ENCODE measurements at places on chromosomes 3 and 15. TPM values are rescaled to one million over a fixed set of nuclear protein-coding genes. Genes with fewer than 3 reads are reported as not detected.

- H3K4me1 ChIP-seq, result peaks cover 100% of the 10 kb centered on the region
- DNase-seq, result peak; percentile 90
- H3K27me3 ChIP-seq, result no peaks in the 10 kb centered on the region
- H3K36me3 ChIP-seq, result peaks cover 66% of the 10 kb centered on the region
- H3K27ac ChIP-seq, result peak overlapping the region; percentile 90
Measured at GRCh38 chr3:50246517-50246954, 10.5 kb downstream of the GNAI2 start.

GRCh38 chr3:192077795-192078497, 617.0 kb downstream of the PYDC2 start:
- H3K27ac ChIP-seq, result no peak overlapping the region
- H3K4me3 ChIP-seq, result no peak overlapping the region
- H3K36me3 ChIP-seq, result no peaks in the 10 kb centered on the region

- H3K4me1 ChIP-seq, result peaks cover 2% of the 10 kb centered on the region
- no peak for DNase-seq
- no peaks in the 10 kb centered on the region for H3K27me3 ChIP-seq
- H3K4me3 ChIP-seq, result no peak overlapping the region
- H3K36me3 ChIP-seq, result no peaks in the 10 kb centered on the region
- no peak overlapping the region for H3K27ac ChIP-seq
Measured at GRCh38 chr3:31880482-31881078, 100.5 kb downstream of the OSBPL10 start.

DNA sequence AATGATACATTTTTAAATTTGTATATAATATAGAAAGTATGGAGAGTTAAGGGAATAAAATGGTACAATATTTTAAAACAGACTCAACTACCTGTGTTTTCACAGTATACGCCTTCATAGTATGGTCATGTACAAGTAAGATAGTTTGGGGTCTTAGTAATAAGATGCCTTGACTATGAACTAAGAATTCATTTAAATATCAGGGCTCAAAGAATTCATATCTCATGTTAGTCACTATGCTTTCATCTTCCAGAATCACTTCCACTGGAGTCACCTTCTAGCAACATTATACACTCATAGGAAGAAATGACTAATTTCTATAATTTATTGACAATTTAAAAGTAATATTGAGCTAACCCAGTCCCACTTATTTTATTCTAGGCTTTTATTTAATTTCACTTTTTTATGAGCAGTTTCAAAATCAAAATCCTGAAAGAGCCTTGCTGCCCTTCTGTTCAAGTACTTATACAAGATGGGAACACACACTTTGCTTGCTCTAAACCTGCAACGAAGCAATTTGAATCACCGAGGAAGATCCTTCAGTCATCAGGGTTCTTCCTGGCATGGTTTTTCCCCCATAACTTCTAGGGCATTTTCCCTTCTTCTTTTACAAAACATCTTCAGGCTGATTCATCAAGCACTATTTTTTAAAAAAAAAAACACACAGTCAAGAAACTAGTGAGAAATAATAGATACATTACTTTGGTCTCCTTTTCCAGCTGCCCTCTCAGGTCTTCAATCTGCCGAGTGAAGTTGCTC, 94.1 kb downstream of the MYH15 start:
- no peaks in the 10 kb centered on the region for H3K4me1 ChIP-seq
- H3K36me3 ChIP-seq, result no peaks in the 10 kb centered on the region
- no peak for DNase-seq
- no peak overlapping the region for H3K27ac ChIP-seq
- H3K4me3 ChIP-seq, result no peak overlapping the region

GRCh38 chr3:133303430-133303829, 96.4 kb upstream of the BFSP2 start:
- H3K36me3 ChIP-seq, result no peaks in the 10 kb centered on the region
- H3K4me1 ChIP-seq, result no peaks in the 10 kb centered on the region
- no peaks in the 10 kb centered on the region for H3K27me3 ChIP-seq
- H3K27ac ChIP-seq, result no peak overlapping the region
- no peak for DNase-seq

GRCh38 chr3:18425641-18426257, 610 bp upstream of the SATB1 start:
- peaks cover 25% of the 10 kb centered on the region for H3K4me1 ChIP-seq
- H3K27ac ChIP-seq, result peak overlapping the region; percentile 94
- peak overlapping the region; percentile 90 for H3K4me3 ChIP-seq
- peaks cover 2% of the 10 kb centered on the region for H3K36me3 ChIP-seq

DNA sequence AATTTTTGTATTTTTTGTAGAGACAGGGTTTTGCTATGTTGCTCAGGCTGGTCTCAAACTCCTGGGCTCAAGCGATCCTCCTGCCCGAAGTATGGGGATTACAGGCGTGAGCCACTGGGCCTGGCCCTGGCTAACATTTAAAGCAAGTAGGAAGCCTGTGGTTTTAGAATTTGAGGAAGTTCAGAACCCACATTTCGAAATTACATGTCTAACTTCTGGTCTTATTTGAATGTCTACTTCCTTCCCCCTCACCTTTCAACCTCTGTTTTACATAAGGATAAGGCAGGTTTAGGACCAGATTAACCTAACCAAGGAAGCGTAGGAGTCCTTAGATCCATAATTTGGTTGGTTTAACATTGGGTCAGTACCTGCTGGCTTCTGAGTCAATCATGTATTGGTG, 120.5 kb upstream of the PROK2 start:
- DNase-seq, result no peak
- no peaks in the 10 kb centered on the region for H3K4me1 ChIP-seq
- no peaks in the 10 kb centered on the region for H3K27me3 ChIP-seq
- no peak overlapping the region for H3K4me3 ChIP-seq
- no peak overlapping the region for H3K27ac ChIP-seq

DNA sequence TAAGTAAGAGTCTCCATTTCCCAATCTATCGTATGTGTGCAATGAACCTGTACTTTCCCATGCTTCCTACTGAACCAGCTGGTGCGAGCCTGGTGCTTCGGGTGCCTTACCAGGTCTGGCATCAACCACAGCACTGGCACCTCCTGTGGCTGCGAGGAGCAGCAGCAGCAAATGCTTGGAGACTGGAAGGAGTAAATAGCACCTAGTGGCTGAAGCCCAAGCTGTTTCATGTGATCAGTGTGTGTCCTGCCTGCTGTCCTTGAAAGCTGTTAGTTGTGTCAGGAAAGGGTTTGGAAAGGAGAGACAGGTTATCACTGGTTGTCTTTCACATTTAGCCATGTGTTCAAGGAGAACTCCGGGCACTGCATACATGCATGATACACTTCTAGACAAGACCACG, 31.8 kb downstream of the PCOLCE2 start:
- peaks cover 2% of the 10 kb centered on the region for H3K27me3 ChIP-seq
- no peaks in the 10 kb centered on the region for H3K36me3 ChIP-seq
- no peak for DNase-seq
- no peak overlapping the region for H3K4me3 ChIP-seq

DNA sequence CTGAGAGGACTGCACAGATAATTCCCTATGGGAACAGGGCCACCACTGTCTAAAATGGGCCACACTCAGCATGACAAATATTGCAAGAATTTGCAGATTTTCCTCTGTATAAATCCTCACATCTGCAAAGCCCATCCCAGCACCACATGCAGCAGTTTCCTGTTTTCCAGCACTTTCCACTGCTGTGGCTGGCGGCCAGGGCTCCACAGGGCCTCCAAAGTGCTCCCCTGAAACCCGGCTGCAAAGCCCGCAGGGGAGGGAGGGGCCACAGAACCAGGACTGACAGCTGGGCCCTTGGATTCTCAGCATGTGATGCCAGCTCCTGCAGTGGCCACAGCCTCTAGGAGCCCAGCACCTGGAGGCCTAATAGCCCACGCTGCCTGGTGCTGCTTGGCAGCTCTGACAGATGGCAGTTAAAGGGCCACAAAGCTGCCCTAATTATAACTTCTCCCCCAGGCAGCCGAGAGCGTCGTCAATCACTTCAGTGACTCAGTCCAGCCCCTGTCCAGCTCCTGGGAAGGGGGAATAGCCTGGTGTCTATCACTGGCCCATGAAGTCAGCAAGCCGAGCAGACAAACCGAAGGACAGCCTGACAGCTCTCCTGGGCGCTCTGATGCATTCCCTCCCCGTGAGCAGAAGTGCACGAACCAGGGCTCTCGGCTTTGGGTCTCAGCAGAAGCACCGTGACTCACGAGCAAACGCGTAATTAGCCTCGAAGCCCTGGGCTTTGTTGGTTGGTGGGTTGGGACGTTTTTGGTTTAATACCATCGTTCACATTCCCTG, 4.7 kb downstream of the LRRC15 start:
- H3K4me3 ChIP-seq, result no peak overlapping the region
- no peaks in the 10 kb centered on the region for H3K4me1 ChIP-seq
- H3K27ac ChIP-seq, result no peak overlapping the region
- peaks cover 20% of the 10 kb centered on the region for H3K27me3 ChIP-seq

DNA sequence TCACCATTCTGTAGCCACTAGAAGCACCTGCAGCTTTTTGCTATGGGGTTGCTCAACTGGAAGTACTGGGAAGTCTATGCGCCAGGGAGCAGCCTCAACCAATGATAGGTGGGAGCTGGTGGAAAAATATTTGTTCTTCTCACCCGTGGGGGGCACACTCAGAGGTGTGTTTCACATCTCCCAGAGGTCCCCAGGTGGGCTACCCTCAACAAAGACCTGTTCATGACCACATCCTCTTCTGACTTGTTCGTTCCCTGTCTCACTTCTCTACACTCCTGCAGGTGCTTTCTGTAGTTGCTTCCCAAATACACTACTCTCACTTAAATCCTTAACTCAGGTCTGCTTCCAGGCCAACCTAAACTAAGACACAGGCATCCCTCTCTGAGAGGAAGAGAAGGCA, 3.6 kb downstream of the CAMP start:
- H3K4me3 ChIP-seq, result no peak overlapping the region
- no peak overlapping the region for H3K27ac ChIP-seq
- no peaks in the 10 kb centered on the region for H3K4me1 ChIP-seq

DNA sequence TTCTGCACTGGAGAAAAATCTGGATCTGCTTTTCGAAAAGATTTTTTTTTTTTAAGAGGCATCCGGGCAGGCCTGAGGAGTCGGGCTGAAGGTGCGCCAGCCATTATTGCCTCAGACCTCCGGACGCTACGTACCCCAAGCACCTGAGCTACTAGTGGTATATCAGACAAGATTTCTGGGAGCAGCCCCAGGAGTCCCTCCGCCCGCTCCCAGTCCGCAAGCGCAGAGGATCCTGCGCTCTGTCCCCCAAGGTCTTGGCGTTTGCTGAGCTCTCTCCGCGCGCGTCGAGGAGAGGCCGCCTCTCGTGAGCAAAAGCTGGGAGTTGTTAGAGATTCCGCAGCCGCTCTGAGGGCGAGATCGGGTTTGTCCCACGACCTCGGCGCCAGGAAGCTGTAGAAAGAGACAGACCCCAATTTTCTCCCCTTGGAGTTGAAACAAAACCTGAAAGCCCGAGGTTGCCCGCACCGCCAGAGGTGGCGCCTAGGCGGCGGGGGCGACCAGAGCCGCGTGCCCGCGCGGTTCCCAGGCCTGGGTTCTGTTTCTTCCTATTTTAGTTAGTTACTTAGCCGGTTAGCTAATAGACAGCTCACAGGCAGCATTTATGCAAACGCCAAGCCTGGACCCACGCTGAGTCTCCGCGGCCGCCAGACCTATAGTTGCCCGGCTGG, 72.5 kb upstream of the POLG start:
- H3K4me3 ChIP-seq, result no peak overlapping the region
- no peak overlapping the region for H3K27ac ChIP-seq

- no peaks in the 10 kb centered on the region for H3K36me3 ChIP-seq
- H3K4me3 ChIP-seq, result no peak overlapping the region
- no peak overlapping the region for H3K27ac ChIP-seq
- no peaks in the 10 kb centered on the region for H3K4me1 ChIP-seq
Measured at GRCh38 chr3:69871251-69871650, 128.3 kb upstream of the SAMMSON start.

- H3K4me1 ChIP-seq, result no peaks in the 10 kb centered on the region
- H3K27me3 ChIP-seq, result no peaks in the 10 kb centered on the region
- DNase-seq, result no peak
- H3K27ac ChIP-seq, result no peak overlapping the region
- H3K4me3 ChIP-seq, result no peak overlapping the region
- H3K36me3 ChIP-seq, result no peaks in the 10 kb centered on the region
Measured at GRCh38 chr3:168061332-168061996, 34.3 kb downstream of the GOLIM4 start.

DNA sequence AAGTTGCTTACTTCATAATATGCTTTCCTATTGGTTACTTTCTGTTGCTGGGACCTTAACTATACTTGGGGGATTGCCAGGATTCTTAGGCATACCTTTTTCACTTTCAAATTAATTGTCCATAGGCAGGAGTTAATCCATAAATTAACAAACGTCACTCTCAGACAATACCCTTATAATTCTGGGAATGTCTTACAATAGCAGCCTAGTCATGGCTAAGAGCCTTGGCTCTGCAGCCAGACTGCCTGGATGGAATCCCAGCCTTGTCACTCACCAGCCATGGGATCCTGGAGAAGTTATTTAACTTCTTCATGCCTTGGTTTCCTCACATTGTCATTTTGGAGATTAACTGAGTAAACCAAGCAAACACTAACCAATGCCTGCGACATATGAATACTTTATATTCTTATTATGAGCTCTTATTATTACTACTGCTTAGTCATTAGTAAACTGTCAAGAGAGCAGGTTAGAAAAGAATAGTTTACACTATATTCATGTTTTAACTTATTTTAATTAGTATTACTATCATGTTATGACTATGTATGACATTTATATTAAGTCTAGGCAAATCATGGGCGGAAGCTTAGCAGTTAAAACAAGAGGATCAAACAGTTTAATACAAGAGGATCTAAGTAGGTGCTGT, 29.0 kb downstream of the GYG1 start:
- no peak overlapping the region for H3K4me3 ChIP-seq
- H3K27me3 ChIP-seq, result no peaks in the 10 kb centered on the region
- no peaks in the 10 kb centered on the region for H3K4me1 ChIP-seq
- peaks cover 45% of the 10 kb centered on the region for H3K36me3 ChIP-seq

Gene ZNF80
- total RNA-seq, result 0.17 TPM

Gene ARID3B
- total RNA-seq, result 25.0 TPM

Gene ZNF502
- 1.9 TPM for total RNA-seq

Gene ABHD10
- 32.5 TPM for total RNA-seq

Gene UQCRC1
- 75.5 TPM for total RNA-seq

Gene STRA6
- total RNA-seq, result not detected

Gene TMEM108
- not detected for total RNA-seq

Gene ADCY5
- not detected for total RNA-seq
